ENCODE measurements at places on chromosomes 6 and 20.

DNA sequence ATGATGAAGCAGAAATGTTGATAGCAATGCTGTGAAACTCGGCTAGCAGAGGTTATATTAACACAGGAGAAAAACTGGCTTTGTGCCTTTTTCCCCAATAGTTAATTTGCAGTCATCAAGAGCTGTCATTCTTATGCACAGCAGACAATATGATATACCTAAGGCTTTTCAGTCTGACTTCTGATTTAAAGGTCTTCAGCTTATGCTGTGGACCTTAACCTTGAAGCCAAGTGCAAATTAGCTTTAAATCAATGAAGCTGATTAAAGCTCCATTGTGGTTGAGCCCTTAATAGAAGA, 171.6 kb upstream of the ID4 start:
- no peak for DNase-seq

GRCh38 chr6:14787677-14788076, 458.2 kb upstream of the JARID2 start:
- DNase-seq = no peak

DNA sequence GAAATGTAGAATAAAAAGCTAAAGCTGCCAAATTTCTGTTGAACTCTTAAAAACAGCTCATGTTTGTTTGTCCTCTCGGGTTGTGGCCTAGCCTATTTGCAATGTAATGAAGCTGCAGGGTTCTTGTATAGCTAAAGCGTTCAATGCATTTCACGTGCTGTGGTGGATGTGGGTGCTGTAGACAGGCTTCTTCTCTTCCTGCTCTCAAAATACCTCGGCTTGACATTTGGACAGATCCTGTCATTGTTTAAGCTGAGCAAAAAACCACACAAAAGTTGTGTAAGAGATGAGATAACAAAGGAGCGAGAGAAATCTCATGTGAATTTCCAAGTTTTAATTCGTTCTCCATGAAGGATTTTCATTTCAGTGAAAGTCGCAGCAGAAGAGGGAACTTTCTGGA, 196.3 kb upstream of the UST start:
- no peak for DNase-seq

GRCh38 chr6:15522427-15522826, 140.4 kb downstream of the DTNBP1 start:
- no peak for DNase-seq

DNA sequence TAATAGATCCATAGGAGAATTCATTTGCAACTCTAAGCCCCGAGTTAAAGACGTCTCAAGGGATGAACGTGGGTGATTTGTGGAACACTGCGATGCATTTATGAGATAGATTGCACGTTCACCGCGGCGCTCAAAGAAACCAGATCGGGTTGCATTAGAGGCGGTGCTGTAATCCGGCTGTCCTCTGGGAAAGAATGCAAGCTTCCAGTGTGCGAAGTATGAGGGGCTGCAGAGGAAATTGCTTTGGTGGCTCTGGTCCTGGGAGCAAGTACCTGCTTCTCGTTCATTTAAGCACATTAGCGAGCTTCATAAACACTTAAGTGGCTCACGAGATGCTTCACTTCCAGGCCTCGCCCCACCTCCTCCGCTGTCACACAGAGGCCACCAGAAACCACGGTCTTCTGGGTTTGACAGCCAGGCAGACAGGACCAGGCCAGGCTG, 182.3 kb downstream of the CDH4 start:
- no peak for DNase-seq

DNA sequence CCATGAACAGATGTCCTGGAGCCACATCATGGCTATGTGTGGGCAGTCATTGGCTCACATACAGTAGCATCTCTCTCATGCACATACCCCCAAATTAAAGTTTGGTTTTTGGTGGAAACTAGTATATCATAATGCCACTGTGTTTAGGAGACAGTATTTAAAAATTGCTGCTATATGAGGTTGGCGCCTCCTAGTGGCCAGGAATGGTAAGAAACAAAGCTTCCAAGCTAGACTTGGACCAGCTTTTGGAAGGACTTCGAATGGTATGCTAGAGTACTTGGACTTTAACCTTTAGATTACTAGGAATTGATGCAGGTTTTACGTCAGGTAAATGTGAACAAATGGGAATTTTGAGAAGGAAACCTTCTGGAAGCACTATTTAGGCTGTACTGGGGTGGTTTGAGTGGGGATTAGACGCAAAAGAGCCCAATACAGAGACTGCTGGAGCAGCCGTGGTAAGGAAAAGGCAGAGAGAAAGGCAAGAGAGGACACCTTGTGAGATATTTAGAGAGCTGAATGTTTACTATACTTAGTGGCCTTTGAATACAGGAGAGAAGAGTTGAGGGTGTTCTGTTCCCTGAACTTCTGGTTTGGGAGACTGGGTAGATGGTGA, 23.8 kb downstream of the PRSS35 start:
- DNase-seq = no peak

GRCh38 chr6:121794630-121795029, 359.2 kb downstream of the GJA1 start:
- no peak for DNase-seq

DNA sequence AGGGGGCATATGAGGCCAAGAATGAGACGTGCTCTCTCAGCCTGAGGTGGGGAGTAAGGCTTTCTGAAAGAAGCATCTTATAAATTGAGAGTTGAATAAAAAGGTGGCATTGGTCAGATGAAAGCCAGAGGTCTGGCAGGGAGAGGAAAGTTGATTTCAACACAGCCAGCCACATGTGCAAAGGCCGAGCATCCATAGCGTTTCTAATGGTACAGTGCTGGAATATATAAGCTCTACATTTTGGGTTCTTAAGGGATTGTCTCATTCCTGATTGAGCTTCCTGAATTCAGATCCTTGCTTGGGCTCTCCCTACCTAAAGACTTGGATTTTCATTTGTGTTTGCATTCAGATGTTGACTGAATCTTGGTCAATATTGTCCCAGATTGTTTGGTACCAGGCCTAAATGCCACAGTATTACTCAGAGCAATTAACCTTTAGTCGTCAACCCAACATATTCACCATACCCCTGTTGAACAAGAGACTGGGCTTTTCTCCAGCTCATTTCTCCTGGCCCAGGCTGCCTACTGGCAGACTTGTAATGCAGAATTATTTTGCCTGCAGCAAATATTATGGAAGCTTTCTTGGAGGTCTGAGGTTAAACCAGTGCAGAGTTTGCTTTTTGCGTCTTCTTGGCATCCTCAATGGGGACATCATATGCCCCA, 14.5 kb upstream of the BCAS1 start:
- no peak for DNase-seq

DNA sequence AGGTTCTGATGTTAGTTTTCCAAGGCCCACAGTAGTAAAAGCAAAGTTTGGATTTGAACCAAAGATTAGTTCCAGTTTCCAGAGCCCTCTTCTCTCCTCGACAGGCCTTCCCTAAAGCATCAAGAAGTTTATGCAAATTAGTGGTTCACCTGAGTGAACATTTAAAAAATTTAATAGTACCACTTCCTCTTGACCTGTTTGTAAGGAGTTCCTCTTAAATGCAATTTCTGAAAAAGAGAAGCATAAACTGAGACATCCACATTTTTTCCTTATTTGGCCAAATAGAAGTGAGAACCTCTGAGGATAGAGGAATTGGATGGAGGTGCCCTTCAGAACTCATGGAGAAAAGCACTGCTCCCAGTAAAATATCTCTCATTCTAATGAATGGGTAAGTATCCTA, 1.2 kb upstream of the DSE start:
- no peak for DNase-seq

- DNase-seq = no peak
Observed at GRCh38 chr6:47209632-47210031, 100.1 kb downstream of the TNFRSF21 start.

DNA sequence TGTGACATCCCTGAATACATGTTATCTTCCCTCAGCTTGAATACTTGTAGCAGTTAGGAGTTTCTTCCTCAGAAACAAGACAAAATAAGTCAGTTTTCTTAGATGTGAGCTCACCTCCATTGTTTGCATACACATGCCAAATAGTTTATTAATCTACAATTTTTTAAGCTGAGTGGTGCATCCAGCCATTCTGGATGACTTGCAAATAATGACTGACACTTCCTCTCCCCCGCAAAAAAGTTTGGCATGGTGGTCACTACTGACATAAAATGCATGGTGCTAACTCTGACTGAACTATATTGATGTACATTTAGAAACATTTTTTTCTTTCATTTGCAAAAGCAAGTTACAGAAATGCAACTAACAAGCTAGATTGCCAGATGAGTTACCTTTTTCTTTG, 55.5 kb downstream of the CYB5R4 start:
- DNase-seq = no peak

DNA sequence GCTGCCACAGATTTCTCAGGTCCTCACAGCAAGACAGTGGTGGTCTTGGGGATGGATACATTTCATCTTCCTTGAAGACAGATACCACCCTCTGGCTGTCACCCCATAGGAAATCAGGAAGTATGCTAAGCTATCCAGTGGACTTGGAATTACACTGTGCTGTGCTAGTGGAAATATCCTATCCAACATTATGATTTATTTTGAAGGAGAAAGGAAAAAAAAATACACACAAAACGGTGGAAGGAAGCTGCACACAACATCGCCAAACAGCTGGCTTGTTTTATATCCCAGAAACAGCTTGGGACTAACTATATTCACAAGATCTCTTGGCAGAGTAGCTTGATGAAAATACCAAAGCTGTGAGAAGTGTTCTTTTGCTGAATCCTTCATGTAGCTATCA, 257.6 kb downstream of the LAMA2 start:
- DNase-seq = no peak

- DNase-seq = no peak
Observed at GRCh38 chr20:38723848-38724625, at the start of gene SLC32A1. TSS of gene SLC32A1 (plus strand) at chr20:38724486. CDS start at chr20:38724725, 239 bp downstream.

- DNase-seq = no peak
Observed at GRCh38 chr20:23039136-23039875, 4.2 kb downstream of the SSTR4 start.

DNA sequence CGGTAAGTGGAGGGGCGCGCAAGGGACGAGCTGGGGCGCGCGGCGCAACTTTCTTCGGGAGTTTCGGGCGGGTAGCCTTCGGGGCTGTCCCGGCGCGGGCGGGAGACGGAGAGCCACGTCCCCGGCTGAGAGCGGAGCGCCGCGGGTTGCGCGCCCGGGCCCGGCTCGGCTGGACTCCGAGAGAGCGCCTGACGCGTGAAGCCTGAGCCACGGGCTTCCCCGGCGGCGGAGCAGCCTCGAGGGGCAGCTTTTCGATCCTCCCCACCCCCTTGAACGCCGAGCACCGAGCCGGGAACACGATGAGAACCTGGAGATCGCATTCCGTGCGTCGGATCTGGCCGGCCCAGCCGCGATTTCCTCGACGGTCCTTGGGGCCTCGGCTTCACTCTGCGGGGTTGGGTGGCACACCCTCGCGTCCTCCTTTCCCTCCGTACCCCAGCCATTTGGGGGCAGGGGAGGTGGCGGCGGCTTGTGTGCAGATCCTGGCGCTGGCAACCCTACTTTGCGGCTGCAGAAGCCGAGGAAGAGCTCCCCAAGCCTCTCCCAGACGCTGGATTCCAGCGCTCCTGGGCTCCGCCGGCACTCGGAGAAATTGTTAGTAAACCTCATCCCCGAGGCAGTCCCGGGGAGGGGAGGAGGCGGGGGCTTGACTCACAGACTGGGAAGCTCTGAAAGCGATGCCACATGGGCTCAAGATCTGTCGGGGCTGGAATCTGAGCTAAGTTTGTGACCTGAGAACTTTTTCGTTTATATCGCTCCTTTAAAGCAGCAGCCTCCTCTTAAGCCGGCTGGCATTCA, 572 bp downstream of the DSE start:
- peak; percentile 2 for DNase-seq

- DNase-seq = no peak
Observed at GRCh38 chr6:140071601-140072062, 697.2 kb upstream of the CITED2 start.

DNA sequence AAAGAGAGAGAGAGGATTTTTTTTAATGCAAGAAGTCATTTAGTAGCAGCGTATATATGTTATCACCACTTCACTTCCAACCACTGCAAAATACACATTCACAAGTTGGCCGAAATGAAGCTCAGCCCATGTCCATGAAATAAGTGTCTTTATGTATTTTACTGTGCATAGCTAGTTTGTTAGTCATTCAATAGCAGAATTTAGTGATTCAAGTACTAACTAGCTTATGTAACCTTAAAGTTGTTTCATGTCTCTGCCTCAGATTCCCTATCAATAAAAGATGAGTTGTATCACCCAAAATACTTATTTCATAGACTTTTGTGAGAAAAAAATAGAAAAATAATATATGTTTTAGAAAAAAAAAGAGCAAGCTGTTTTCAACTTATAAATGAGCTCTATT, 153.7 kb upstream of the PRDM1 start:
- DNase-seq = no peak

DNA sequence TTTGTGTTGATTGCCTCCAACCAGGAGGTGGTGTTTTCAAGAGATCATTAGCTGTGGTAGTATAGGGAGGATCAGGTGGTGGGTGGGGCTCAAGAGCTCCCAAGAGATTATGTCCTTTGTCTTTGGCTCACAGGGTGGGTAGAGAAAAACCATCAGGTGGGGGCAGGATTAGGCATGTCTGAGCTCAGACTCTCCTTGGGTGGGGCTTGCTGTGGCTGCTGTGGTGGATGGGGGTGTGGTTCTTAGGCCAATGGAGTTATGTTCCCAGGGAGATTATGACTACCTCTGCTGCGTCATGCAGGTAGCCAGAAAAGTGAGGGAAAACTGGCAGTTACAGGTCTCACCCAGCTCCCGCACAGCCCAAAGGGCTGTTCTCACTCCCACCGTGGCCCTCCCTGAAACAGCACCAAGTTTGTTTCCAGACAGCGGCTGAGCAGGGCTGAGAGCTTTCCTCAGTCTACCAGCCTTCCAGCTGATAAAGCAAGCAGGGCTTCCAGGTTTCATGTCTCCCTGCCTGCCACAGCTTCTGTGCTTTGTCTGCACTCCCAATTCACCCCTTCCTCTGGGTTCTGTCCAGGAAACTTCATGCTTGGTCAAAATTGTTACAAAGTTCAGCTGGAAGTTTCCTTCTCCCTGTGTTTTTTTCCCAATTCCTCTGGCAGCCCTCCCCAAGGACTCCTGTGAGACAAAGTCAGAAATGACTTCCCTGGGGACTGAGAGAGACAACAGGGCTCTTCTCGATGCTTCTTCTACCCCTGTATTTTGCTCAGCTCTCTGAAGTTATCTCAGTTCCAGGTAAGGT, 481.1 kb upstream of the MAN1A1 start:
- no peak for DNase-seq

- DNase-seq = no peak
Observed at GRCh38 chr20:3583765-3584164, 79.4 kb downstream of the GFRA4 start.

DNA sequence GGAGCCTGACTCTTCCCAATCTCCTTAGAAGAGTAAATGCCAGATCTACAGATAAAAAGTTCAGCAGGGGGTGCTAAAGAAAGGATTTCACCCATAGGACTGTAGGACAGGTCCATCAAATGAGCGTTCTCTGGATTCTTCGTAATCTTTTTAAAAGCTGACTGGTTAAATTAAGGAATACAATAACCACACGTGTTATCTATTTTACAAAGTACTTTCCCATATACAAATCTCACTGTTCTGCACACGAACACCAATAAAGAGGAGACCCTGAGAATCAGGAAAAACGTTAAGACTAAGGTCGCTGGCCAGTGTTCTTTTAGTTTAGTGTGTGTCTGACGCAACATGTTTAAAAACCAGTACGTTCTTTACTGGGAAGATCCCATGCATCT, 542 bp downstream of the TUBE1 start:
- no peak for DNase-seq
